ENCODE measurements at places on chromosomes 11 and 22. TPM values are rescaled to one million over a fixed set of nuclear protein-coding genes. Genes with fewer than 3 reads are reported as not detected.

DNA sequence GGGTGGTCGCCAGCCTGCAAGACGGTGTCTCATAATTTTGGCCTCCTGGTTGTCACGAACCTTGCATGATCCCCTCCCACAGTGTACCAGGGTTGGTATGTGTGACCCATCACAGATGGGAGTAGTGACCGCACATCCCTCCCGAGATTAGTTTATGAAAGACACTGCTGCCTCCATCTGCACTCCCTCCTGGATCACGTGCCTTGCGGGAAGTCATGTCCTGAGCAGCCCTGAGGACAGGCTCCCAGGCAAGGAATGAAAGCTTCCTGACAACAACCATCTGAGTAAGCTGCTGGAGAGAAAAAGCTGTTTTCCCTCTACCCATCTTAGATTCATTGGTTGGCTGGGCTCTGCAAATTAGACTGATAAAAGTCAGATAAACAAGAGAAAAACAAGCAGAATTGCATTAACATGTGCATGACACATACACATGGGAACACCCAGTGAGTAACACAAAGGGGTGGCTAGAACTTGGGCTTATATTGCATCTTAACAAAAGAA lies 14.4 kb upstream of the PAMR1 start:
- DNase-seq, result peak; percentile 53

The APOA4 gene
- total RNA-seq, result not detected

- DNase-seq, result peak; percentile 74
Observed at GRCh38 chr11:68946416-68947090, 34.2 kb downstream of the MRGPRD start.

DNA sequence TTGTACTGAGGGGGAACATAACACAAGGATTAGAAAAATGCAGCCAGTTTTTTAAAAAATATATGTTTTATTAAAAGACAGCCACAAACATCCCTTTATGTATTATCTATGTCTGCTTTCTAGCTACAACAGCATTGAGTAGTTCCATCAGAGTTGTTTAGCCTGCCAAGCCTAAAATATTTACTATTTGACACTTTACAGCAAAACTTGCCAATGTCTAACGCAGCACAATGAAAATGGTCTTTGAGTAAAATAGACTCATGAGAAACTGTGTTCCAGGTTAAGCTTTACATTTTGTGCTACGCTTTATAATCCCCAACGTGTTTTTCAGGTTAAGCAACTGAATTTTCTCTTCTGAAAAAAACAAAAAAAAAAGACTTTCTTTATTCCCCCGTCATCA lies 2211.5 kb upstream of the RAG2 start:
- DNase-seq, result no peak

The SAA4 gene
- not detected for total RNA-seq

GRCh38 chr22:41234815-41235695 lies 5.7 kb downstream of the CHADL start:
- DNase-seq, result no peak

DNA sequence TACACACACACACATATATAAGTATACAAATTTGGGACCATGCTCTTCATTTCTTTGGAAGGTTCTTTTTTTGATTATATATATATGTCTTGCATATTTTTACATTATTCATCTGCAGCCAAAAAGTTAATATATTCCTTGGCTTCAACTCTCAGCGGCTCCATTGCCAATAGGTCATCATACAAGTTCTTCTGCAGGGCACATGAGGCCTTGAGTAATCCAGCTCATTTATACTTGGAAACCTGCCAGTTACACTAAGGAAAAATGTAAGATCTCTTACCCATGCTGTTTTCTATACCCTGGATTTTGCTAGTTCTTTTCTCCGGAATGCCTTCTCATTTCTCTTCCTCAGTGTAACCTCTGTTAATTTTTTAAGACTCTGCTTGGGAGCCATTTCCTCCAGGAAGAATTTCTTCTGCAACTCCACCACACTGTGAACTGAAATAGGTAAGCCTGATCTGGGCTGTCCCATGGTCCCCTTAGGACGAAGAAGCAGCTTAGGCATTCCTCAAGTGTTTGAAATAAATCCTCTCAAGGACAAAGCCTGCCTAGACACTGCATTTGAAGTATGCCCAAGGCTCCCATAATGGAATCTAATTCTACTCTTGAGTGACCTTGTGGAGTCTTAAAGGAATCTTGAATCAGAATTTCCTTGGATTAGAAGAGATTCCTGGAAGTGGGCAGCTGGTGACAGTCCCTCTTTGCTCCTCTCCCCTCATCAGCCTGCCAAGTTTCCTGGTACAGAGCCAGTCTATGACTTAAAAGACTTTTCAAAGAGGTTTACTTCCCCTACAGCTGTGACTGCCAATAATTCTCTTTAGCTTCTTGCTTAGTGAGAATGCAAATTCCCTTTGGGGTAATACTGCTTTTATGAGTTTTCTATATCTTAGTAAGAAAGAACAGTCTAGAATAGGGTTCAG lies 182.8 kb downstream of the C11orf87 start:
- DNase-seq, result peak; percentile 82
